Stimulated activated CD4-positive, alpha-beta T cell treated with anti-CD3 and anti-CD28 coated beads, Interleukin-2, amount 100 ng/mL, for 24 hours (primary cell): ENCODE measurements at places on chromosomes 12 and 14.

DNA sequence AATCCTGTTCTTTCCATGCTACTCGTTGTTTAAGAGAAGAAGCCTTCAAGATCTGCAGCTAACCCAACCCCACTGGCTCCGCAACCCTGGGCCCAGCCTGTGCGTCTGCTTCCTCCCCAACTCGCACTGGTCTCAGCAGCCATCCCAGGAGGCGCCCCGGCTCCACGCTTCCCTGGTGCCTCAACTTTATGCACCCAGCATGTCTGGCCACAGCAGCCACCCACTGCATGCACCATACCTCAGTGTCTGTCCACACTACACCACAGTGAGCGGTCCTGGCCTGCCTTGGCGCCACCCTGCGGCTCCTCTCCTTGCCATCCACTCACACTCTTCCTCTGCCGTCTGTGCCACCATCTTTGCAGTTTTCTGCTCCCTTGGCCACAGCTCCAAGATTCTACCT, 27.0 kb upstream of the DHRS4 start:
- DNase-seq = no peak

GRCh38 chr12:53254816-53255545, 13.1 kb upstream of the ESPL1 start:
- DNase-seq = no peak

DNA sequence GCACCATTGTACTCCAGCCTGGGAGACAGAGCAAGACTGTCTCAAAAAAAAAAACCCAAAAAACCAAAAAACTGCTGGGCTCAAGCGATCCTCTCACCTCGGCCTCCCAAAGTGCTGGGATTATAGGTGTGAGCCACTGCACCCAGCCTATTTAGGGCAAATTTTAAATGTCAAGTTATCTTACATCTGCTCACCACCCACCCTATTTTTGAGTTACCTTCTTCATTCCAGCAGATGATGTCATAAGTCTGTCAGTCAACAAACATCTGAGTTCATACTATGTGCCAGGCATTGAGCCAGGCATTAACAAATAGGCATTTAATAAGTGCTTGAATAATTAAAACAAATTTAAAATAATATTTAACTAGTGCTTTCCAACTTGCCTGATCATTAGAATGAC, 21.5 kb downstream of the BATF start:
- DNase-seq = no peak

DNA sequence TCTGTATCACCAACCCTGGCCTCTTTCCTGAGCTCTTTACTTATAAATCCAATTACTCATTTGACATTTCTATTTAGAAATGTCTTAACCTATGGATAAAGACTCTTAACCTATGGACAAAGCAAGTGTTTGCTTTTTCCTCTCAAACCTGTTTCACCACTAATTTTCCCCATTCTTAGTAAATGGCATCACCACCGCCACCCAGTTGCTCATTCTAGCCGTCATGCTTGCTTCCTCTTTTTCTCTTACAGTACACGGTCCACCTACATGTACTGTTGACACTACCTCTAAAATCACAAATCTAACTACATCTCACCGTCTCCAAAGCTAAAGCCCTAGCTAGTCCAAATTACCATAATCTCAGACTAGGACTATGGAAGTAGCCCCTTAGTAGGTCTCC, 60.0 kb downstream of the CAPS2 start:
- no peak for DNase-seq

- DNase-seq = peak; percentile 21
Measured at GRCh38 chr12:67650388-67651131, 2.0 kb downstream of the DYRK2 start.

DNA sequence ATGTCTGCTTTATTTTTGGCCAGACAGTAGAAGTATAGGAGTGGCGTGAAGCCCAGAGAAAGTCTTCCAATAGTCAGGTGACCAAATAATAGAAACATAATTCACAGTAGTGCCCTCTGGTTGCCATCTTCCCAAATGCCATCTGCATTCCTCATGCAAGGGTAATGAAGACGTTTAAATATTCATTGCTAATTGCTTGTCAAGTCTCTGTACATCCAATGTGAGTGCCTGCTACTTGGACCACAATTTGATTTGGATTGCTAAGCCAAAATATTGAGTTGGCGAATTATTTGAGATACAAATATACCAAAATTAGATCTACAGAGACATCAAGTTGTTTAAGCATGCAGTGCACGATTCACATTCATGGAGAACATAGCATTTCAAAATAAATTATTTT, 402.7 kb downstream of the SOX5 start:
- DNase-seq = no peak

- no peak for DNase-seq
Measured at GRCh38 chr14:61953602-61954001, 191.4 kb downstream of the SNAPC1 start.
